Fibroblast of skin of left biceps (primary cell): ENCODE measurements at places on chromosomes 5 and 9.
A peak's percentile ranks its signal among the peaks of the same experiment; 100 is the strongest.

DNA sequence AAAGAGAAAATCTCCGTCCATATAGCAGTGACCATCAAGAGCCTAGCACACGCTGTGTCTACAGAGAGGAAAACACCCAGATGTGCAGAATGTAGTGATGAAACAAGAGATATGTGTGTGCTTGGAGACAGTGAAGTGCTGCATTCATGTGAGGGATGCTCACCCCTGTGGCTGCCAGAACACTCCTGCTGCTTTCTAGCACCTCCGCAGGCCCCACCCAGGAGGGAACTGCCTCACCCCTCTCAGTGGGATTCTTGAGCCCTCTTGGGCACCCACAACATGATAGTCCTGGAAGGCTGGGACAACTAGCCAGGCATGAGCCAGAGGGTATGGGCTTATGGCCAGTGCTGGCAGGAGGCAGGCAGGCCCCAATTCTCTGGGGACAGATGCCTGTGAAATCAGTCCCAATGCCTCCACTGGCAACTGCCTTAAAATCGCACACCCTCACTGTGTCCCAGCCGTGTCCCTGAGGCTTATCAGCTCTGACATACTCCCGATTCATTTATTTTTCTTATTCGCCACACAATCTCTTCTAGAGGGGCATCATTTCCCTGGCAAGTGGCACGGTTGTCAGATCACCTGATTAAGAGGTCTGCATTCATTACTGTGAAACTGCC, 73.2 kb upstream of the FSTL4 start:
- DNase-seq: no peak

- no peak for DNase-seq
These were observed 23.9 kb upstream of the MAPK9 start for GRCh38 chr5:180315762-180316212.

DNA sequence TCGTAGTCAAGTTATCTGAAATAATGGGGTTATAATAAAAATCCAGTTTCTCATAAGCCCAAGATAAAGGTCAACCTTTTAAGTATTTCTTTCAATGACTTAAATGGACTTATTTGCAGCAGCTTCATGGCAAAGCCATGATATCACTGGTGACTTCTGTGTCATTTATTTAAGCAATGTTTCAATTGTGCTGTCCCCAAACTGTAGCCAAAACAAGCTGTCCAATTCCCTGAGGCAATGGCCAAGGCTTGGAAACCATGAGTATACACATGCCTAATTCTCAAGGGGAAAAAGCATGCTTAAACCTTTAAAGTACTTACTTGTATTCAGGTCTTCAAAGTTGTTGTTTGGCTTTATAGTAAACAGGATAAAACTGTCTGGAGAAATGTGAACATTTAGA, 376.4 kb upstream of the TNC start:
- DNase-seq: no peak

DNA sequence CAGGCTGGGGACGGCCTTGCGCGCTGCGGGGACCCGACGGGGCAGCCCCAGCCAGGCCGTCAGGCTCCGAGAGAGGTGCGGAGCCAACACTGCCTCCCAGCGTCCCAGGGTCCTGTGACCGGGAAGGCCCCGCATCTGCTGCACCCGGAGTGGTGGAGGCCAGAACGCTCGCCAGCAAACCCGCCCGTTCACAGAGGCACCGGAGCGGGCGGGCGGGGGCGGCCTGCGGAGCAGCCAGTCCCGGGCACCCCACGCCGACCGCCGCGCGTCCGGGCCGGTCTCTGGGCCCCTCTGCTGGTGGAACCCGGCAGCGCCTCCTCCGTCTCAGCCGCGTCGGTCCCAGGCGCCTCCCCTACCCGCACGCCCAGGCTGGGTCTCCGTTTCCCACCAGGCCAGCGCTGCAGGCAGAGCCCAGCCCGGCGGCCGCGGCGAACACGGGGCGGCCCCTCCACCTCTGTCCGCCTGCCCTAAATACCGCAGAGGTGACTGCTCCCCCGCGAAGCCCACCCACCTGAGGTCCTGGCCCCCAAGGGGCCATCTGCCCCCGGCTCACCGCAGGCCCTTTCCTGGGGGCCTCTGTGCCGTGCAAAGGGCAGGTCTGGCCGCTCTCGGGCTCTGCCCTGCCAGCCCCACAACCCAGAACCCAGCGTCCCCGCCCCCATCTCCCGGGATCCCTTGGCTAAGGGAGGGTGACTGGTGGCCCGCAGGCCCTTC, 15.9 kb downstream of the EXD3 start:
- DNase-seq: no peak

DNA sequence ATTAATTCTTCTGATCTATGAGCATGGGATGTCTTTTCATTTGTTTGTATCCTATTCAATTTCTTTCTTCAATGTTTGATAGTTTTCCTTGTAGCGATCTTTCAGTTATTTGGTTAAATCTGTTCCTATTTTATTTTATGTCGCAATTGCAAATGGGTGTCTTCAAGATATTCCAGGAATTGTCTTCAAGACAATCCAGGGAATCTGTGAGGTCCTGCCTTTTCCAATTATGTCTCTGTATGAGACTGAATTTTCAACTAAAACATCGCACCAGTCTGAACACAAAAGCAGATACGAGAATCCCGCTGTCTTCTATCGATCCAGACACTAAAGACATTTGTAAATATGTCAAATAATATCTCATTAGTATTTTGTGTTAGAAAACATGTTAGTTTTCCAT, 485.5 kb downstream of the BNC2 start:
- DNase-seq: no peak

DNA sequence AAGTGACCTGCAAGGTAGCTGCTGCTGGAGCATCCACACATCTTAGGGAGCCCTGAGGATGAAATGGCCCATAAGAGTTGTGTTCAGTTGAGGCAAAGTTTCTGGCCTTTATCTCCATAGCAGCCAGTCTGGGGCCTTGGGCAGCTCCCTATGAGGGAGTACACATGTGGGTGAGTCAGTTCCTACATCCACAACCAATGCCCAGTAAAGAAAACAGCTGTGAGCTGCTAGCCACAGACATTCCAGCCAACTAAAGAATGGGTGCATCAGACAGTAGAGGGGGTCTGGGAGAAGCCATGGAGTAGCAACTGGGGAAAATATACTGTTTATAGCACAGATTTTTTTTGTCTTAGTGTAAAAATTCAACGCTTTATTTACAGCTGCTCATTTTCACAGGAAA, 720.7 kb downstream of the TLE1 start:
- DNase-seq: no peak

DNA sequence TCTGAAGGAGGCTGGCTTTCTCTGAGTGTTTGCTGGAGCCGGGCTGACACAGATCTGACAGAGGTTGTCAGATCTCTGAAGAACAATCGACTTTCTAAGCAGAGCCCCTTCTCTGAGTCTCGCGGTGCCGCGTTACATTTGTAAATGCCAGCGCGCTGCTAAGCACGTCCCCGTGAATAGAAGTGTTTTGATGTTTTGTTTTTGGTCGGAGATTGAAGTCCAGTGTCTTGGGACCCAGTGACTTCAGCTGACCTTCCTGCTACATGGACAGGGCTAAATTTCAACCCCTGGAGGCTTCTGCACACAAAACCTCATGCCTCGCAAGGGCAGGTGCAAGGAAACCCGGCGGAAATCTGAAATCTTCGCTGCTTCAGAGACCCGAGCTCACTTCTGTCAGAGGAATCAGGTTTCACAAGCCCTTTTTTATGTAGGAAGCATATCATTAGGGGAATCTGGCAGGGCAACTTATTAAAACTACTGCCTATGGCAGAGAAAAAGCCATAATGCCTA, 27.2 kb downstream of the NEUROG1 start:
- no peak for DNase-seq

- no peak for DNase-seq
These were observed 17.3 kb upstream of the MSX2 start for GRCh38 chr5:174706997-174707572.

DNA sequence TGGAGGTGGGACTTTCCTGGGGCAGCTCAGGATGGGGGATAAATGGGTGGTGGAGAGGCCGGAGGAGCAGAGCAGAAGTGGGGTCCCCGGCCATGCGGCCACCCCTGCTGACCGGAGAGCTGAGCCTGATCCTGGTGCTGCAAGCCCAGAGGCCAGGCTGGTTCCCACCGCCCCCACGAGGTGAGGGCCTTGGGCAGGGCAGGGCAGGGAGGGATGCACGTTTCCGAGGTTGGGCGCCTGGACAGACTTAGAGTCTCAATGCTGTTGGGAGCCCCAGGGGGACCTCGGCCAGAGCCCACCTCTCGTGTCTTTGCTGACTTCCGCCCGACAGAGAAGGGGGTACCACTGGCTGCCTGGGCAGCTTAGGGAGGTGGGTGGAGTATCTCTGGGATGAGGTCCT, 5.5 kb downstream of the OBP2A start:
- no peak for DNase-seq

DNA sequence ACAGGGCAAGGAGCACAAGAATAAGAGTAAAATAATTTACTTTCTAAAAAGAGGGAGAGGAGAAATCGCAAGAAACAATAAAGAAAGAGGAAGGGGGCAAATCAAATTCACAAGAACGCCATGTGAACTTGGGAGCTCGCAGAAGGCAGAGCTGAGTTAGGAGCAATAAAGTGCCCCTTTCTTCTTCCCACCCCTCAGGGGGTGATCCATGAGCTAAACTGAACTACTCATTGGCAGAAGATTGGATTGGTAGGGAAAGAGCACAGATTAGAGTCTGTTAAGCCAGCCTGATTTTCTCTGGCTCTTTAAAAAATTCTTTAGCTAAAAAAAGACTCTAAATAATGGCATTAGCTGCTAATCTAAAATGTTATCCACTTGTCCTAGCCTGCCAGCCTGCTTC, 307.5 kb downstream of the EBF1 start:
- no peak for DNase-seq

DNA sequence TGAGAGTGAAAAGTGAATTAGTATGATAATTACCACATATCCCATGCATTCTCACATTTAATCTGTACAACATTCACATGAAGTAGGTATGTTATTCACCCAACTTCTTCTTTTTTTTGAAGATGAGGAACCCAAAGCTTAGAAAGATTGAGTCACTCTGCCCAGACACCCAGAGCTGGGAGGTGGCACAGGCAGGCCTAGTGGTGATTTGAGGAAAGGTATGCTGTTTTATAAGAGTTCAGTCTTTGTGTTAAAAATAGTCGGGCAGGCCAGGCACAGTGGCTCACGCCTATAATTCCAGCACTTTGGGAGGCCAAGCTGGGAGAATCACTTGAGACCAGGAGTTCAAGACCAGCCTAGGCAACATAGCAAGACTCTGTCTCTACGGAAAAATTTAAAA, 285.3 kb downstream of the NR3C1 start:
- no peak for DNase-seq

GRCh38 chr5:116359592-116359991, 215.0 kb downstream of the SEMA6A start:
- DNase-seq: no peak

DNA sequence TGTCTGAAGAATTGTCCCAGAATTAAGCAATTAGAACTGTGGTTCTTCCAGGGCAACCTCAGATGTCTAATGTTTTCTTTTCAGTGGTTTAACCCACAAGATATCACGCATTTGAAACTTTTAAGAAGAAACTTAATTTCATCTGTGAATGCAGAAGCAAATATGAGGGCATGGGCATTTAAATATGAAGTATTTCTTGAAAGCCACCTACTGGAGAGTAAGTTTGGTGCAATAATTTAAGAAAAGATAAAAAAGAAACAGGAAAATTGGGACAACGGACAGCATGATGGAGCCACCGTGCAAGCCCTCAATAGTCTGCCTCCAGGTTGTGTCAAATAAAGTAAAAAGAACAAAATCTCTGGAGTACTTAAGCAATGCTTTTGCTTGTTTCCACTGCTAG, 1.2 kb upstream of the CAPSL start:
- no peak for DNase-seq

GRCh38 chr9:20563917-20564316, 58.4 kb downstream of the MLLT3 start:
- DNase-seq: peak; percentile 33

GRCh38 chr5:56973473-56973872, 21.6 kb upstream of the MIER3 start:
- DNase-seq: no peak
